ENCODE measurements at places on chromosomes 2 and 18.

DNA sequence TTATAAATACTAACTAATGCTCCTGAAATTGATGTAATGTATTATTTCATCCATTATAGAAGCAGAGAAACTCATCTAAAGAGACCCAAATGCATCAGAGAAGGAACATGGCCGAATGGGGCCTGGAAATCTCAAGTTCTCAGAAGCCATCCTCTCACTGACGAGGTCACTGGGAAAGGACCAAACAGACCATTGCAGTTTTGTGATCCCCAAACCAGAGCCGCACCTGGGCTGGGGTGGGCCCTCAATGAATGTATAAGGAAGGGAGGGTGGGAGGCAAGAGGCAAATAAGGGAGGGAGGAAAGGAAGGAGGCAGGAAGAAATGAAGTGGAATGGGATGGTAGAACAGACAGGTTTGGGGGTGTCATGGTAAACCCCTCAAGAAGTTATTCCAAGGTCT, 245.3 kb upstream of the ID2 start:
- no peak for DNase-seq

GRCh38 chr2:182910965-182911364, 44.5 kb upstream of the FRZB start:
- DNase-seq, result no peak

DNA sequence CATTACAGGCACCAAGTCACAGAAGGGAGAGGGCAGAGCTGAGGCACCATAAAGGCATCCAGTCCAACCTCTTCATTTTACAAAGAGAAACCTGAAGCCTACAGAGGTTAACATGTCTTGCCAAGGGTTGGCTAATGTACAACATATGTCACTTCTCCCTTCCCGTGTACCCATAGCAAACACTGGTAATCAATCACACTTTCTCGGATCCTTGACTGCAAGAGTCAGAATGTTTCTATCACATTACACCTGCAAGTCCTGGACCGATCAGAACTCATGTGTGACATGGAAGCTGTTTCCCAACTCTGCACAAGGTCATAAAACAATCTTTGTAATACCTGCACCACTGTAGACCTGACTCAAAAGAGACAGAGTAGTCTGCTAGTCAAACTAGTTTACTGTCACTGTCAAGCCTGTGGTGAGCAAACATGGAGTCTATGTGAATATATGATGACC, 6.0 kb downstream of the ANKRD44 start:
- DNase-seq, result no peak

GRCh38 chr18:55290898-55291297, 297.1 kb downstream of the TCF4 start:
- DNase-seq, result no peak

- DNase-seq, result no peak
Measured at GRCh38 chr2:8263901-8264300, 418.0 kb upstream of the ID2 start.

DNA sequence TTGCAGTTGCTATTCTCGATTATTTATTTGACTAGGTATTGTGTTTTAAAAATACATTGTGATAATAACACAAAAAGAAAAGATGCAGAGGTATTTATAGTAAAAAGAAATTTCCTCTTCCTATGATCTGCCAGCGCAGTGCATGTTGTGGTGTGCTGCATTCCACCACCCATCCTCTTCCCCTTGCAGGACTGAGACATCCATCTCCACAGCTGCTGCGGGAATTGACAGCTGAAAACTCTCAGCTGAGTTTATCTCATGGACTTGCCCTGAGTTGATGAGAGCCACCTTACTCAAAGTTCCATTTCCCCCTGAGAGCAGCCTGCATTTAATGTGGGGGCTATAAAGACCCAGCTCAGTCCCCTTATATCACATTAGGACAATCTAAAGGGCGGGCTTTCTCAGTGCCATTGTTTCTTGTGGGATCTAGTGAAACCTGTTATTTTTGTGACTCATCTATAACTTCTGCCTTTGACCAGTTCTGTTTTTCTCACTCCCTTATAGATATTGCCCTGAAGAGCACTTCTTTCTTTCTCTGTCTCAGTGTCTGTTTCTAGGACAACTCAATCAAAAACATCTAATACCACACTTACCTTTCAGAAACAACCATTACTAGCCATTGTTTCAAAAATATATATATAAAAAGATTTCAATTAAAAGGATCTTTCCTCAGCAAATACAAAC, 698.5 kb downstream of the NR4A2 start:
- DNase-seq, result no peak

DNA sequence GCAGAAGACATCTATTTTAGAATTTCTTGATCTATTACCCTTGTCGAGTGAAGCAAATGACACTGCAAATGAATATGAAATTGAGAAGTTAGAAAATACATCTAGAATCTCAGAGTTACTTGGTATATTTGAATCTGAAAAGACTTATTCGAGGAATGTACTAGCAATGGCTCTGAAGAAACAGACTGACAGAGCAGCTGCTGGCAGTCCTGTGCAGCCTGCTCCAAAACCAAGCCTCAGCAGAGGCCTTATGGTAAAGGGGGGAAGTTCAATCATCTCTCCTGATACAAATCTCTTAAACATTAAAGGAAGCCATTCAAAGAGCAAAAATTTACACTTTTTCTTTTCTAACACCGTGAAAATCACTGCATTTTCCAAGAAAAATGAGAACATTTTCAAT, 370.4 kb downstream of the XIRP2 start:
- DNase-seq, result no peak

GRCh38 chr2:135424849-135425248, 106.2 kb downstream of the ZRANB3 start:
- no peak for DNase-seq

DNA sequence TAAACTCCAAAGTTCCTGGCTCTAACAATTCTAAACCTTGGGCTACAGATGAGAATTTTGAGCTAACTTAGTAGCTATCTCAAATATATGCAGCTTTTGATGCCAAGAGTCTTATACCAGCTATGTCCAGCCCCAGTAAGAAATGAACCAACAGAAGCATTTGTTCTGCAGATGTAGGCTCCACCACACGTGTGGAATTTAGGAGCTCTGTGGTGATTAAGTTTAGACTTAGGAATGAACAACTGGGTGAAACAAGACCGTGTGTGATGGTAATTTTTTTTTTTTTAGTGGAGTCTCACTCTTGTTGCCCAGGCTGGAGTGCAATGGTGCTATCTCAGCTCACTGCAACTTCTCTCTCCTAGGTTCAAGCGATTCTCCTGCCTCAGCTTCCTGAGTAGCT, 179.7 kb downstream of the ANKRD30B start:
- DNase-seq, result no peak

GRCh38 chr2:208618220-208618619, 211.6 kb downstream of the PTH2R start:
- no peak for DNase-seq

GRCh38 chr2:60446413-60447267, 106.8 kb downstream of the BCL11A start:
- no peak for DNase-seq

DNA sequence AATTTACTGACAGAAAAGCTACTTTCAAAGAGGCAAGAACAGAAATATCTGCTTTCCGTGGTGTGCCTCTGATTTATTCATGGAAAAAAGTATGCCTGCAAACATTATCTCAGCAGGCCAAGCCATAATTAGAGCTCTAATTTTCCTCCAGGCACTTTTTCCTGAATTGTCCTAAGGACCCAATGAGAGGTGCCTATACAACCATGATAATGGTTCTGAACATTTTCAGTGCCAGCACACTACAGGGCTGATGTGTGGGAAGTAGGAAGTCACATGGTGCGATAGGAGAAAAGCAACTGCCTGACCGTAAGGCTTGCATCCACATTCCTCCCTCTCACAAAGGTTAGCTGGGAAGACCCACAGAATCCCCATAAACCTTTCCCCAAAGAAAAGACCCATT, 45.9 kb upstream of the EGR4 start:
- no peak for DNase-seq

- DNase-seq, result no peak
Measured at GRCh38 chr2:169285531-169286235, 76.7 kb downstream of the LRP2 start.

DNA sequence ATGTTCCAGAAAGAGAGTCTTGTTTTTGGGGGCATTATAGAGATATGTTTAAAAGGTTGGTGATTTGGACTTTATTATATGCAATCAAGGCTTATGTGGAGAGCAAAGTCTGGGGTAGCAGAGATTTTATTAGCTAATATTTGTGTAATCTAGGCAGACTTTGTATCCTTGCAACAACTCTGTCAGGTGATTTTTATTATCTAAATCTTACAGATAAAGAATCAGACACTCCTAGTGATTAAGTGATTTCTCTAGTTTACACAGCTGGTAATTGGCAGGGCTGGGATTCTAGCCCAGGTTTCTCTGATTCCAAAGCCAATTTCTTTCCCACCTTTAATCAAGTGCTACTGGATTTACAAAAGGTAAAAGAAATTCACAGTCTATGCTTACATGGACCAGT, 33.3 kb upstream of the NCK2 start:
- no peak for DNase-seq

DNA sequence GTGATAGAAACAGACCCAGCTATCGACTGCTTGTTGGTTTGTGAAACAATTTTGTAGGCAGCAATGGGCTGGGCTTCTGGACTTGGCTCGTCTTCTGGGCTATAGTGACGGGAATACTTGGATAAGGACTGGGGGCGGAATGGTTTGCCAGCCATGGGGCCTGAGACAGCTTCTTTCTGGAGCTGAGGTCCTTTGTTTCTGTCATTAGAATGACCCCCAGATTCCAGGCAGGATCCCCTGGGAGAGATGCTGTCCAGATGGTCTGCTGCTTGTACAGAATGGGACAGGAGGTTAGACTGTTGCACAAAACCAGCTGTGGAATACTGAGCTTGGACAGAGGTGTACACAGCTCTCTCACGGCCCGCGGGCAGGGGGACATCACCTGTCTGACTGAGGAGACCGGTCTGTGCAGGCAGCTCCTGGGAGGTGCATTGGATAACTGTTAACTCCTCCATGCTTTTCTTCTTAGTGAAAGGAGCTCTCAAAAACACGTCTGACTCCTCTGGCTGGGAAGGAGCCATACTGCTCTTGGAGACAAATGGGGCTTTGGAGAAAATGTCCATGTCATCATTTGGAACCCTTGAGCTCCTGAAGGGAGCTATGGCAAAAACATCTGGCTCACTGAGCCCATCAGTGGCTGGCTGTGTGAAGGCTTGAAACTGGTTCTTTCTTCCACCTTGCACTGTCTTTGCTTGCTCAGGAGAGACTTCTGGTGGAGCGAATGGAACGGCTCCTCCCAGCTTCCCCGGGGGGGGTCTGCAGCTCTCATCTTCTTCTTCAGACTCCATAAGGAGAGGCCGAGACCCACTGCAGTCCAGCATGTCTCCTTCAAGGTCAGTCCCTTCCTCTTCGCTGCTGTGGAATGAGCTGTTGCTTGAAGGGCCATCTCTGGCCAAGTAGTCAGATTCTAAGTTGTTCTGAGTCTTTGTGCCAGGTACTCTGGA, 28.6 kb upstream of the NFU1 start:
- DNase-seq, result no peak

- DNase-seq, result no peak
Measured at GRCh38 chr2:73068147-73068546, 3.4 kb downstream of the SFXN5 start.

GRCh38 chr2:216406826-216407225, 5.5 kb upstream of the SMARCAL1 start:
- DNase-seq, result no peak

Data from cortex of kidney (tissue), 1 donor.